ENCODE measurements at places on chromosomes 1 and 21.

- no peak for DNase-seq
Measured at GRCh38 chr1:15758343-15758931, at the start of gene FBLIM1. FBLIM1 (plus strand) TSS chr1:15758795; CDS start chr1:15764984, 6,189 bp downstream.

DNA sequence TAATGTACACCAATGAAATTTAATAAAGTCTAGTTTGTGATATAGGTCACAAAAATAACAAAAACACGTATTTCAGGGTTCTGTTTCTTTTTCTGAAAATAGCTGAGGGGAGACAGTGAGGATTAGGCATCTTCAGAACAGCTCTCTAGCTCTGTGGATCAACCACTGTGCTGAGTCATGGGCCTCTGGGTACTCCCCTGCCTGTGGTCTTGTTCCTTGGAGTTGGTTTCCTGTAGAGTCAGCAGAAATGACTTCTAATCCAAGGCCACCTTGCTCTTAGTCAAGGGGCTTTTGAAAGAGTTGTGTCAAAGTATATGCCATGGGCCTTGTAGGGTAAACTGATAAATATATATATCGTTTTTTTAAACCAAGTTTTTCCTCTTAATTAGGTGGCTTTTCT lies 141.8 kb upstream of the ZRANB2 start:
- DNase-seq: no peak

- no peak for DNase-seq
Measured at GRCh38 chr1:41322835-41323234, 38.4 kb upstream of the FOXO6 start.

DNA sequence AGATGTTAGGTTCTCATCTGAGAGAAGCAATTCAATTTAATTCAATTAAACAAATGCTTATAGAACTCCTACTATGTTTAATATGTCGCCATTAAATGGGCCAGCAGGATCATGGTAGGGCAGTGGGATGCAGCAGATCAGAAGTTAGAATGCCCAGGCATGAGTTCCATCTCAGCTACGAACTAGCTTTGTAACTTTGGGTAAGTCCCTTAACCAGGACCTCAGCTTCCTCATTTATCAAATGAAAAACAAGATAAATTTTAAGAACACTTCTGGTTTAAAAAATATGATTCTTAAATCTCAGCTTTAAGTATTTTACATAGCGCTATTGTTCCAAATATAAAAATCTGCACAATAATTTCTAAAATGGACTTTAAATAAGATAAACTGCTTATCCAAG lies 67.5 kb upstream of the GFI1 start:
- DNase-seq: no peak

- DNase-seq: no peak
Measured at GRCh38 chr1:198220428-198220827, 63.6 kb downstream of the NEK7 start.

All from stimulated activated CD4-positive, alpha-beta T cell treated with anti-CD3 and anti-CD28 coated beads, Interleukin-4, amount 100 ng/mL, for 4 hours (primary cell).